ENCODE measurements at places on chromosomes 13 and 19.

DNA sequence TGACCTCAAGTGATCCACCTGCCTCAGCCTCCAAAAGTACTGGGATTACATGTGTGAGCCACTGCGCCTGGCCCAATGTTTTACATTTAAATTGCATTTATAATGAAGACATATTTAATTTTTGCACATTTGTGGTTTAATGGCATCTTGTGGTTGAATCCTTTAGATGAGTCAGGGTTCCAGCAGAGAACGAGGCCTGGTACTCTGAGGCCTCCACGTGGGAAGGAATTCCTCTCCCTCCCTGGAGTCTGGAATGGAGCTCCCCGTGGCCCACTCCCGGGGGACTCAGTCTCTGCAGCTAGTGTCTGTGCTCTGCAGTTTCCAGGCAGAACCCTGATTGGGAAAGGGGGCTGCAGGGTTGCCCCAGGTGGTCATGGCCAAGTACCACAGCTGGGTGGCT is 24.2 kb downstream of the ZFR2 start:
- peak; percentile 34 for DNase-seq

GRCh38 chr13:40221131-40221459 is 445.3 kb downstream of the FOXO1 start:
- no peak for DNase-seq

DNA sequence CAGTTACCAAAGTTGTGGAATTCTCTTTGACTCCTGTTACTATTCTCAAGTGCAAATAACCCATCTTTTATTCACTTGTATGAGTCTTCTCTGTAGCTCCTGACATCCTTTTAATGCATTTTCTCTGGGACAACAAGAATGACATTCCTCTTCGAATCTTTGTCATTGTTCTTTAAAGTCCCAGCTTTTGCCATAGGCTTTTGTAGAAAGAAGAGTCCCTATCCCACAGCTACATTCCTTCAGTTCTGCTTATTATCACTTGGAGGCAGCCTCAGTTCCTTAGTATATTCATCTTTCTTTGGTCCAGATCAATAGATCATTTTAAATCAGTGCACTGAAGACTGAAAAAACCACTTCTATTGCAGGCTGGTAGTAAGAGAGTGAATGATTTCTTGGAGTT is 560.2 kb downstream of the DACH1 start:
- DNase-seq = no peak

- DNase-seq = no peak
Measured at GRCh38 chr13:38180670-38181069, 169.0 kb upstream of the UFM1 start.

- no peak for DNase-seq
Measured at GRCh38 chr19:34282611-34283519, 28.5 kb downstream of the GARRE1 start.

GRCh38 chr19:56769650-56770049 is 70.9 kb downstream of the PEG3 start:
- DNase-seq = no peak

DNA sequence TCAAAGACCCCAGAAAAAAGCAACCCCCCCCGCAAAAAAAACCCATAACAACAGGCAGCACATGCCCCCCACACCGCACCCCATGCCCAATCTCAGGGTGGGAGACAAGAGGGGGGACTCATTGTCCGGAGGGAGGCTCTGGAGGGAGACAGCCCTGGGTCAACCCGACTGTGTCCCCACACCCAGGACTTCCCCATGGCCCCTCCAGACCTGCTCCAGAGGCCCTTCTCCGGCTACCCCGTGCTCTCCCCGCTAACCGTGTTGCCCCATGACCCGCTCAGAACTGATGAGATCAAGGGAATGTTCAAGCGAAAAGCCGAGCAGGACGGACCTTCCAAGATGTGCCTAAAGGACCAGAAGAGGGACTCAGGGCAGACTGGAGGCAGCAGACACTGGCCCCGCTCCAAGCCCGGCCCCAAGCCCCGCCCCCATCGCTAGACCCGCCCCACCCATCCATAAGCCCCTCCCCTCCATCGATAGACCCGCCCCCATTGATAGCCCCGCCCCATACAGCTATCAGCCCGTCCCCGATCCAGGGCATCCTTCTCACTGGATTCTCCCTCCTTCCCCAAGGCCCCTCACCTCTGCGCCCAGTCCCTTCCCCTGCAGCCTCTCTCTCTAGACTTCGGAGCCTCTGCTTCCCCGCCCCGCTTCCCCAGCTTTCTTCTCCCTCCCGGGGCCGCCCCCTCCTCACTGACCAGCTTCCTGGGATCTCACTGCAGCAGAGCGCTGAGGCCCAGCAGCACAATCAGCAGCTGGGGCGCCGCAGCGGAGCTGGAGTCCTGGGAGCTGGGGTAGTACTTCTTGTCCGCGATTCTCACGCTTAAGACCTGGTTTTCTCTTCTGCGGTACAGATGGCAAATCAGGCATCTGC is 2.2 kb downstream of the BST2 start:
- no peak for DNase-seq

DNA sequence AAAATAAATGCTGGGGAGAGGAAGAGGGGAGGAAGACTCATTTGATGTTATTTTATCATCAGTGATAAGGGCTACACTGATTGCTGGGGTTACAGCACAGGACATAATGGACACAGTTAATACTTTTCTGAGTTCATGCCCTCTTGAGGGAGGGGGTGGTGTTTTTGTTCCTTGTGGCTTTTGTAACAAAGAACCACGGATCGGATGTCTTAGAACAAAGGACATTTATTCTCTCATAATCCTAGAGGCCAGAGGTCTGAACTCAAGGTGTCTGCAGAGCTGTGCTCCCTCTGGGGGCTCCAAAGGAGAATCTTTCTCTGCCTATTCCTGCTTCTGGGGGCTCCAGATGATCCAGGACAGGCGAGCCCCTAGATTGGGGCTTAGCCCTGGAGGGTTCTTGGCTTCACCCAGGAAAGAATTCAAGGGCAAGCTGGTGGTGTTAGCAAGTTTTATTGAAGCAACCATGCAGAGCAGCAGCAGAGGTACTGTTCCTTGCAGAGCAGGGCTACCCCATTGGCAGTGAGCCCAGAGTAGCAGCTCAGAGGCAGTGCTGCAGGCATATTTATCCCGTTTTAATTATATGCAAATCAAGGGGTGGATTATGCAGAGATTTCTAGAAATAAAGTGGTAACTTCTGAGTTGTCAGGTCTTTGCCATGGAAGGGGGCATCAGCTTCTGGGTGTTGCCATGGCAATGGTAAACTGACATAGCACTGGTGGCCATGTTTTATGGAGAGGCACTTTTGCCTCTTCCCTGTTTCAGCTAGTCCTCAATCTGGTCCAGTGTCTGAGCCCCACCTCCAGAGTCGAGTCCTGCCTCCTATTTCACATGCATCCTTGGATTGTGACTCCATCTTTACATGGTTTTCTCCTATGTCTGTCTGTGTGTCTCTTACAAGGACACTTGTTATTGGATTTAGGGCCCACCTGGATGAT is 18.0 kb downstream of the VAV1 start:
- peak; percentile 65 for DNase-seq

- DNase-seq = no peak
Measured at GRCh38 chr13:32259116-32259515, 56.0 kb downstream of the ZAR1L start.

DNA sequence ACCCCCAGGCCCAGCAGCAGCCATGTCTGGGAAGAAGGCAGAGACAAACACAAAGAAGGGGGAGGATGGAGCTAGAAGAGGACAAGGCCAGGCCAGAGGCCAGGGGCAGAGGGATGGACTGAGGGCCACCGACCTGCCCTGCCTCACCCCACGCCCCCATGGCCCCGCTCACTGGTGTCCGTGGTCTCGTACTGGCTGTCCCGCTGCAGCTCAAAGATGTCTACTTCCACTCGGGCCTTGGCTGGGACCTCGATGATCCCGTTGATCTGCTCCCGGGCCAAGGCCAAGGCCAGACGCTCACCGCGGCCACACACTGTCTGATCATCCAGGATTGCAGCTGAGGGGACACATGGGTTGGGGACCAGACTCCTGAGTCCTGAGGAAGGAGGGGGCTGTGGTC is 5.0 kb downstream of the GRIK5 start:
- no peak for DNase-seq

DNA sequence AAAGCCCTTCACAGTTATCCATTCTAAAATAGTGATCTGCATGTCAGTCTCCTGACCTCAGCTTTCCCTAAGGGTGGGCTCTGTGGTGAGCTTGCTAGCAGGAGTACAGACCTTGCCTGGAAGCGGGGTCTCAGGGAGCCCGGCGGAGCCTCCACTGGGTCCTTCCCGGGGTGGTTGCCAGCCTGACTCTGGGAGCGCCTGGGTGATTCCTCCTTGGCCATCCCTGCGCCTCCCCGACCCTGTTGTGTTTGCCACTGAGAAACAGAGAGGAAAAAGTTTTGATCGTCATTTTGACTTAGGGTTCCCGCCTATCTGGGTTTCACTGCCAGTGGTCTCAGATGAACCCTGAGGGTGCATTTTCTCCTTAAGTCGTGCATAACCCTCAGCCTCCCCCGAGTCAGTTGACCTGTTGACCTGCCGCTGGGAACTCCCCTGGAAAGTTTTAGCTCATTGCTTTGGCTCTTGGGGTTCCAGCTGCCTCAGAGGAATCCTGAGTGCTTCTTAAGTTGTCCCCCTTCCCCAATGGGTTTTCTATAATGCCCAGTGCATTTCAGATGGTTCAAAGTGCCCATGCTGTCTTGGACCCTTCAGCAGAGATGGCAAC is 117.8 kb downstream of the RAB20 start:
- DNase-seq = no peak

DNA sequence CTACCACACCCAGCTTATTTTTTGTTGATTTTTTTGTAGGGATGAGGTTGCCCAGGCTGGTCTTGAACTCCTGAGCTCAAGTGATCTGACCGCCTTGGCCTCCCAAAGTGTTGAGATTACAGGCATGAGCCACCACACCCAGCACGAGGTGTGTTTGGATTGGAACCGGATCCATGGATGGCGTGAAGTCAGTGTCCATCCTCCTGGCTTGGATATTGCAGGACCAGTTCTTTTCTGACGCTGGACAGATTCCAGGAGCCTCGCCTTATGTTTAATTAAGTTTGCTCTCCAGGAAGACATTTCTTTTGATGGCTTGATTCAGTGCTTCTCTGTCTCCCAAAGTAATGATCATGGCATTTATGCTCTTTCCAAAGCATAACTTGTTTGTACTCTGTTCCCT is 14.4 kb upstream of the RFXAP start:
- no peak for DNase-seq
